Activated naive CD8-positive, alpha-beta T cell treated with anti-CD3 and anti-CD28 coated beads for 36 hours (primary cell): ENCODE measurements at places on chromosomes 2 and 18. TPM values are rescaled to one million over a fixed set of nuclear protein-coding genes. Genes with fewer than 3 reads are reported as not detected.

ABCG8 gene
- not detected for total RNA-seq

DNA sequence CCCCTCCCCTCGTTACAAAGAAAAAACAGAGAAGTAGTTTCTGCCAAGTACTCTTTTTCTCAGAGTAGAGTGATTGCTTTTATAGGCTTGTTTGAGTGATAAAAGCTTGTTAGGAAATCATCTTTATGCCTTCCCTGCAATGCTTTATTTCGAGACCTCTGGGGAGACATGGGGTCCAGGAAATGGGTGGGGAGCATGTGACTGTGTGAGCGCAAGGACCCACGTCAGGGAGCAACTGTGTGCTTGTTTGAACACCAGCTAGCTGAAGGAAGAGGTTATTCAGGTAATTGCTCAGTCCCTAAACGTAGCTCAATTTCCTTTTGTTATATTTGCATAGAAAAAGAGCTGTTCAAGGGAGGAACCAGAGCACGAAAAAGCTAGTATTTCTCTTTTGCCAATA is 187.3 kb downstream of the FAM210A start:
- DNase-seq: peak; percentile 32

NCKAP5 gene
- total RNA-seq: not detected

- DNase-seq: no peak
Observed at GRCh38 chr18:79221136-79221535, 151.9 kb downstream of the ATP9B start.

SLC23A3 gene
- 1.1 TPM for total RNA-seq
